ENCODE measurements at places on chromosomes 7 and 10.

DNA sequence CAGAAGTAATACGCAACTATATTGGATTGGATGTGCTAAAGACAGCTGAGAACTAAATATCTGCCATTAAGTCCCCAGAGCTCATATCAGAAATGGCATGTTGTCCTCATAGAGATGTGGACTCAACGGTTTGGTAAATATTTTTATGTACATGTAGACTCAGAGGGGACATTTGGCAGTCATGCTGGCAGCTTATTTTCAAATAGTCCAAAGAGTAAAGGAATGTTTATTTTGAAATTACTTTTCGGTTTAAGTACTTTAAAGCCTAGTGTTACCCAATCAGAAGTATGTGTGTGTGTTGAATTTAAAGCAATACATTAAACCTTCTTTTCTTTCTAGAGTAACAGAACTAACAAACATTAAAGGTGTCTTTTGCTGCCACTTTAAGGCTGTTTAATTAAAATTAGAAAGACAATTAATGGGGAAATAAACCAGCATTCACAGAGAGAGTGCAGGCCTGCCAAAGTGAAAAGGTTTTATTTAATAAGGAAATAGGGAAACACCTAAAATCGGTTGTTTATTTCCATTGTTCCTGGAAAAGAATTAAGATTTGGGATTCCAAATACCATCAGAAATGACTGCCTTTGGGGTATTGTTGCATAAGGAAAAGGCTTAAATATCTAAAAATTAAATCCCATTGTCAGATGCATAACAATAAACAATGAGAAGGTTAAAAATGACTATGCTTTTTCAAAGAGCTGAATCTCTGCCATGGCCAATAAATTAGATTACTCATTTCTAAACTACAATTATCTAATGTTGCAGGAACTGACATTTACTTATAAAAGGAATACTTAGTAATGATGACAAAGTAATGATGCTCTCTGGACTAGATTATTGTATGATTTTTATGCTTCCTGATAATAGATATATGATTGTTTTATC lies 113.4 kb upstream of the AHR start:
- no peak for DNase-seq

GRCh38 chr7:140773104-140773503 lies 76.6 kb downstream of the NDUFB2 start:
- DNase-seq = no peak

- DNase-seq = no peak
These were observed 289.4 kb downstream of the PLXNA4 start for GRCh38 chr7:132286836-132287235.

- DNase-seq = no peak
These were observed 218.8 kb downstream of the PHF14 start for GRCh38 chr7:11192506-11192905.

GRCh38 chr7:134946260-134946659 lies 40.0 kb upstream of the AGBL3 start:
- DNase-seq = no peak

DNA sequence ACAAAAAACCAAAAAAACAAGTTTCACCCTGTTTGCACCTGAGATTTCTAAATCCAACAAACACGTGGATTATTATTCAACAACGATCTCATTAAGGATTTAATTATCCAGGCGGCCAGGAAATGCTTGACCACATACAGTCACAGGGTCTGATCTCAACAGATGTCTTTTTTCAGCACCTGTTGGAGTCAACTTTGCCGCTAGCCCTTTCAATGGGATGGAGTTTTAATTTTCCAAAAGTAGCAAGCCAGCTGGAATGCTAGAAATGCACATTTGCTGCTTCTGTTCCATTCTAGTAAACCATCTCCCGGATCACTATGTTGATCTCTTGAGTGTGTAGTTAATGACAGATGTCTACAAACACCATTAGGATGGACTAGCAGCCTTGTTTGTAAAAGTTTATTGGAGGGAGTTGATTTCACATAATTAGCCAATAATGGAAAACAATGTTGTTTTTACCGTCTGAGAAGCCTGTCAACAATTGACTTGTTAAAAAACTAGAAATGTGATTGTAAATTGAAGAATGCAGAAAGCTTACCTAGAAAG lies 64.2 kb upstream of the DKK1 start:
- DNase-seq = no peak

DNA sequence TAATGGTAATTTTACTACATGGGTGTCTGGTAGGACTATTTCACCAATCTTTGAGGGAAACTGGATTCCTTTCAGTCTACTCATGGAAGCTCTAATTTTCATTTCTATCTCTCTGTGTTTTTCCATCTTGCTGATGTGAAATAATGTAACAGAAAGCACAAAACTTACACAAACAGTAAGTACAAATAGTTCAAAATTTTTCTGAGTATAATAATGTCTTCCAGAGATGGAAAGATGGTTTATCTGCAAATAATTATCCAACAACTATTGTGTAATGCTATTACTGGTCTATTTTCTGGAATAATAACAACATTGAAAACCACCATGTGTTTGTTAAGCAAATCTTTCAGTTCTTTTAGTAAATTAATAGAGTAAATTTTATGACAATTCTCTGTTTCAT lies 565.8 kb upstream of the MGMT start:
- no peak for DNase-seq

- DNase-seq = no peak
These were observed 107.2 kb upstream of the C10orf90 start for GRCh38 chr10:126777714-126778113.

- DNase-seq = no peak
These were observed 60.3 kb upstream of the IL6 start for GRCh38 chr7:22666732-22667131.

DNA sequence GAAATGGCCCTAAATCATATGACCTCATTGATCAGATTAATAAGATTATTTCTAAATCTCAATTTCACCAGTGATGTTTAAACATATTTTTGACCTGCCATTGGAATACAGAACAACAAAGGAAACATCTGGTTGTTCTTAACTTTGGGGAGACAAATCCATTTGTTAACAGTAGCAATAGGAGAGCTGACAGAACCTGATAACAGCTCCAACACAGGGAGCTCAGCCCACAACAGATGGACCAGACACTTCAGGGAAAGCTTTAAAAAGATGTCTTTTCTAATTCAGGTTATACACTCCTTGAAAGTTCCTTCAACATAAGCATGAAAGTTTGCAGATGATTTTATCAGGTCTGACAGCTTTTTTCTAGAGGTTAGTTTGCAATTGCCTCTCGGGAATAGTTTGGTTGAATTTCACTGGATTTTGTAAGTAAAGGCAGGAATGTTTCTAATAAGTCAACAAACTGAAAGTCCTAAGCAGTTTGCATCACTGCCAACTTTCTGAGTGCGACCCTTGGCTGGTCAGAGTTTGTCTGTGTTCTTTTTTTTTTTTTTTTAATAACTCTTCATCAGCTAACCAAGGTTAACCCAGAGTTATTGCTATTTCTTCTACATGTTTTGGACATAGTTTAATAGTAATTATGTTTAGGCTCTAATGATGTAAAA lies 6.5 kb upstream of the MET start:
- DNase-seq = no peak

DNA sequence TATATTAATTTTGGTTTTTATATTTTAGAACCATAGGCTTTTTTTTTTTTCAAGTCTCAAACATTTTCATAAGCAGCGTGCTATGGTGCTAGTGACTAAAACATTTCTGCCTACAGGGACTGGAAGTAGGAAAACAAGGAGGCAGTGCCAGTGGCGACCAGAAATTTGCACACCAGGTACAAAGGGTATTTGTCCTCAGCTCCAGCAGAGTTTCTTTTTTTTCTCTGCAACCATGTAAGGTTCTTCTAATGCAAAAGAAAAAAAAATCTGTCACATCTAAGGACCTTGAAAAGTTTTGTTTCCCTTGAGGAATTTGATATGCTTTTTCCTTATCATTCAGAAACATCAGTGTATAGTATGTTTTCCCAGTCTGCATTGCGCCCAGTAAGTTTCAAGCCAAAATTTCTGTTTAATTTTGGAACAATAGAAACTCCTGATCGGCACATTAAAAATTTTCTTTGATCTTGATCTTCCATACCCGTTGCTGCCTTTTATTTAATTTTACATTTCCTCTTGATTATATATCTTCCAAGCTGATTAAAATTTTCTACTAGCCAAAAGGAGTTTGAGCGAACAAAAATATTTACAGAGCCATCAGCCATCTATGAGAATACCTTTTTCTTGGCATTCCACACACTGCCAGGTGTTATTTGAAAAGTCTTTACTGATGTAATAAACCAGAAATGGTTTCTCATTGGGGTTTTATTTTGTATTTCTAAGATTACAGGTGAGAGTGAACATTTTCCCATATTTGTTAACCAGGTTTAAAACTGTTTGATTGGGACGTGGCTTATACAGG lies 956 bp upstream of the KLHDC10 start:
- DNase-seq = no peak

- no peak for DNase-seq
These were observed 3.1 kb downstream of the LDB3 start for GRCh38 chr10:86671419-86671818.

- DNase-seq = peak; percentile 76
These were observed 69.1 kb downstream of the ZMIZ1 start for GRCh38 chr10:79137826-79138225.

DNA sequence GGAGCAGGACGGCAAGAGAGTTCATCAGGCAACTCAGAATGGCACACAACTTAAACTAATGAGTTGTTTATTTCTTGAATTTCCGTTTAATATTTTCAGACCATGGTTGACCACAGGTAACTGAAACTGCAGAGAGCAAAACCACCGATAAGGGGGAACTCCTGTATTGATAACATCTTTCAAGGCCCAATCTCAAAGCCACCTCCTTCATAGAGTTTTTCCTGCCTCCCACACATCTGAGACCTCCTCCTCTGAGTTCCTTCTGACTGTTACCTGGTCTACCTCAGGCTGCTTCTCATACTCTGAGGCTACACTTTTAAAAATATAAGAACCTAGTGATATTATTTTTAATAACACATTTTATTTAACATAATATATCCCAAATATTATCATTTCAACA lies 341.5 kb upstream of the NPVF start:
- no peak for DNase-seq

DNA sequence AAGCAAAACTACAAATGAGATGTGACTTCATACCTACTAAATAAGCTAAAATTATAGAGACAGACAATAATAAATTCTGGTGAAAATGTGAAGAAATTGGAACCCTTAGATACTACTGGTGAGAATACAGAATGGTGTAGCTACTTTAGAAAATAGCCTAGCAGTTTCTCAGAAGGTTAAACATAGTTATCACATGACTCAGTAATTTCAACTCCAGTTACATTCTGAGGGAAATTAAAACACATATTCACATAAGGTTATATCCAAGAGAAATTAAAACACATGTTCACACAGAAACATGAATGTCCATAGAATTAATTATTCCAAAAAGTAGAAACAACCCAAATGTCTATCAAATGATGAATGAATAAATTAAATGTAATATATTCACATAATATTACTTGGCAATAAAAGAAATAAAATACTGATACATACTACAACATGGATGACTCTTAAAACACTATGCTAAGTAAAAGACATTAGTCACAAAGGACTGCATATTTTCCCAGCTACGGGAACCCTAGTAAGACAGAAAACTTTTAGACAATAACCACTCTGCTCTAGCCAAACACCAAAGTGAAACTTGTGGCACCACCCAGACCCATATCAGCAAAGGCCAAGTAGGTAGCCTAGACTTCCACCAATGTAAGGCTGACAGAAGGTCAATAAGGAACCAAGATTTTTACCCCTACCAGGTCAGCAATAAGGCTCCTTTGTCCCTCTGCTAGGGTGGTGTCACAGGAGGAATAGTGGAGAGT lies 25.1 kb downstream of the SLC25A40 start:
- no peak for DNase-seq

DNA sequence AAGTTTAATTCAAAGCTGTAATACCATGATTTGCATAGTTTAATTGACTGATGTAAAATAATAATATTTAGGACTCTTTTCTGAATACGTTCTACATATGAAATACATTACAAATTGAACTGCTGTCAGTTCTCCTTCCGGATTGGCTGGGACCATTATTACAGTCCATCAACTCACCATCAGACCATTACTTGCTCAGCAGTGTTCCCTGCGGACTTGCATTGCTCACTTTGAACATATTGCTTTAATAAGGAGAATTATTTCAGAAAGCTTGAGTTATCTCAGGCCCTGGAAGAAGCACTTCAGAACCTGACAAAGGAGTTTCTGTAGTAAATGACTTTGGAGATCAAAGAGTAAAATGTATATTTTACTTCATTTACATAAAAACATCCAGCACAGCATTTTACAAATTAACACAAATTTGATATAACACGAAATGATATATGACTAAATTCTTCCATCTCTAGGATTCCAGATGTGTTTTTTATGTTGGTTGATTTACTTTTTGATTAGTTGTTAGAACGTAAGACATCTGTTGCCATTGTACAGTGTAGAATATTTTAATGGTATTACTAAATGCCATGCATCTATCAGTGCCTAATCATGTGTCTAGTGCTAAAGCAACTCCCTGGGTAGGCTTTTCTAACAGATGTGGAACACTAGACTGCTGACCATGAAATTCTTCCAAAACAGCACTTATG lies 418.5 kb upstream of the SEMA3A start:
- DNase-seq = no peak

DNA sequence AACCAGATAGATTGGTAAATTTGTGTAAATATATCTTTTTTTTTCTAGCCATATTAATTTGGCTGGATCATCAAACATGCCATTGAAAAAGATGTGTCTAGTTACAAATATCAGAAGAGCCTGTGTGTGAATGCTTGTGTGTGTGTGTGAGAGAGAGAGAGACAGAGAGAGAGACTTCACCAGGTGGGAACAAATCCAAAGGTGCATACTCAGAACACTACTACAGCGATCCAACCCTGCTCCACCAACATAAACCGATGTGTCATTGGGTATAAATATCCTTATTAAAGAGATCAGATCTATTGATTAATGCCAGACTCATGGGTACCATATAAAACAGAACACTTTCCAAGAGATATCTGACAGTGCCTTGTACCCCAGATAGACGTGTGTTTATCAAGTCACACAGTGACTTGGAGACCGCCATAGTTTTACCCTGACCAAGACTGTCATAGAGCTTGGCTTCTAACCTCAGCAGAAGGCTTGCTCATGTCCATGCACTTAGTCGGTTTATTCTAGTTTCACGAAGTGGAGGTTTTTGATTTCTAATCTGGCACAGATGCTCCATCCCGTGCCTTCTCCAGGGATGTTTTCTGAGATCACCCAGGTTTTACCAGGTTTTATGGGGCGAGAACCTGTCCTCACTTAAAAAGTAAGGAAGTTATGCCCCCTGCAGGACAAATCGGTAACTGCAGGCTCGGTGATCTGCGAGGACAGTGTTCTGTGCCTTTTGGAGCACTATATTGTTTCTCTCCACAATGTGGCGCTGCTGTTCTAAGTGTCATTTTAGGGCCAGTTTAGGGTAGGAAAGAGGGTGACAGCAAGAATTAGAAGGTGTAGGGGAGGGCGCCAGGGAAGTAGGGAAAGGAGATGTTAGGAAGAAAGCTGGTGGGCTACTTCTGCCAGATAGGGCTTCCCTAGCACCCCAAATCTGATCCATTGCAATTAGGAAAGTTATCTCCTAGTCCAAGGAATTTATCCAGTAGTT lies 29.3 kb upstream of the WNT8B start:
- peak; percentile 81 for DNase-seq

GRCh38 chr7:50213622-50214017 lies 90.9 kb upstream of the IKZF1 start:
- no peak for DNase-seq

Measured in GM20000 (cell line).